ENCODE measurements at places on chromosomes 6 and 20.

DNA sequence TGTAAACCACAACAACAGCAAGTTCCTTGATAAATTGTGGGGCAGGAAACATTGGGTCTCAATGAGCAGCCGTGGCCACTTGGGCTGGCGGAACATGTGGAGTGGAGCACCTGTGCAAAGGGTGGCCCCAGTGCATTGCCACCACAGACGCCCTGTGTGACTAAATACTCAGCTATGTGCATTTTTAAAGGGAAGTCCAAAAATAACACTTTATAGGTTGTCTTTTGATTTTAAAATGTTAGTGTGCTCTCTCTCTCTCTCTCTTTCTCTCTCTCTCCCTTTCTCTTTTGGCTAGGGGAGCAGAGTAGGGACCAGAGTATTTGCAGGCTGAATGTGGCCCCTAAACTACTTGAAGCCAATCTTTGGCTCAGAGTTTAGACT lies 236.3 kb downstream of the BCAS1 start:
- no peak for DNase-seq

DNA sequence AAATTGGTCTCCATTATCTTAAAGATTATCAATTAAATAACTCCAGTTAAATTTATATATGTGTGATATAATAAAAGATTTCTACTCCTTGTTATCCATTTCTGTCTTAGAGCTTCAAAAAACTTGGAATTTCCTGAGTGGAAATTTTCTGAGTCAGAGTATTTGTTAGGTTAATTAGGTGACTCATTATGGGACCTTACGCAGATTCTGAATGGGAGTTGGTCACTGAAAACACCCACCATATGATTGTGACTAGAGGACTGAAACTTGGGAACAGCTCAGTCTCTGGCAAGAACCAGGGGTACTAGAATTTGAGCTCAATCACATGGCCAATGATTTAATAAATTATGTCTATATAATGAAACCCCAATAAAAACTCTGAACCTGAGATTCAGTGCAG lies 125.4 kb upstream of the HMGCLL1 start:
- DNase-seq: no peak

GRCh38 chr6:39086294-39086693 lies 28.7 kb downstream of the SAYSD1 start:
- DNase-seq: no peak

- DNase-seq: no peak
Measured at GRCh38 chr20:37471741-37472235, 49.3 kb upstream of the NNAT start.

DNA sequence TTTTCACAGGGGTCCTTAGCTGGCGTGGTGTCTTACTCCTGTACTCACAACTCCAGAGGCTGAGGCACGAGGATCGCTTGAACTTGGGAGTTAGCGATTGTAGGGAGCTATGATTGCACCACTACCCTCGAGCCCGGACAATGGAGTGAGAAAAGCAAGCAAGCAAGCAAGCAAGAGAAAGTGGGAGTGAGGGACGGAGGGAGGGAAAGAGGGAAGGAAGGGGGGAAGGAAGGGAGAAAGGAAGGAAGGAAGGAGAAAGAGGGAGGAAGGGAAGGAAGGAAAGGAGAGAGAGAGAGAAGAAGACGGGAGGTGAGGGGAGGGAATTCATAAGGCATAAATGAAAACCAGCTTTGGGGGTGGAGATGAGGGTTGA lies 120.5 kb downstream of the TRIM27 start:
- DNase-seq: no peak

DNA sequence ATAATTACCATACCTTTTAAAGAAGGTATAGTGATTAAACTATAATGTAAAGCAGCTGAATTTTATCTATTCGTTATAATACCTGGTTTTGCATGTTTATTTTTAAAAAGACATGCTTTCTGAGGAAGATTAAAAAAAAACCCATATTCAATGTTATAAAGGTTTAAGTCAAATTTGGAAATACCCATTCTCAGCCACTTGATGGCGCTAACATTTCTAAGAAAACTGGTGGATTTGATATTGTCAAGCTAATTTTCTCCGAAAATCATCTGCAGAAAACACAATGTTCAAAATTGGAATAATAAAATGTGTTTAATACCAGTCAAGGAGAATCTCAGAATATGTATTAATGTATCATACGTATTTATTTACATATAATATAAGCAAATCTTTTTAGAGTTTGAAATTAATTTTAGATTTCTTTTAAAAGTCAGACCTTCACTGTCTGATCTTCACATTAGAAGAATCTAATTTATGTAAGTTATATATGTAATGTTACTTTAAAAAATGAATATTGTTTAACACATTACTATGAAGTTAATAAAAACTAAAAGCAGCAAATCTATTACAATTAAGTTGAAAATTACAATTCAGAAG lies 35.0 kb downstream of the SHPRH start:
- DNase-seq: peak; percentile 17

- no peak for DNase-seq
Measured at GRCh38 chr20:64047046-64047389, 2.4 kb downstream of the SOX18 start.
